ENCODE measurements at places on chromosomes 4 and X.
A peak's percentile ranks its signal among the peaks of the same experiment; 100 is the strongest.

DNA sequence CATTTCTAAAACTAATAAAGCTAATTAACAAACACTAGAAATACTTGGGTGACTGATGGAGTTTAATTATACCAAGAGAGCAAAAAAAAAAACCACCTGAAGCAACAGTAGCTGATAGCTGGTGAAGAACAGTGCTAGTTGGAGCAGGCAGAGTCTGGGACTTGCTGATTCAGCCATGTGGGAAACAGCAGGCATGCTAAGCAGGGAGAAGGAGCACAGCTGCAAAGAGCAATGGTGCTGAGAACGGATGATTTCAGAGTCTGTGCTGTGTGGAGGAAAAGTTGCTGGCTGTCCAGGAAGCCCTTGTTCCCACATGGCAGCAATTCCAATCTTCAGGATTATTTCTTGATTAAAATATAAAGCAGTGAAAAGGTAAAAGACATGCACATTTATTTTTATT is 68.8 kb downstream of the NPY1R start:
- no peak for DNase-seq

GRCh38 chrX:18890724-18891547 is 93.0 kb downstream of the PHKA2 start:
- DNase-seq, result no peak

GRCh38 chr4:67746797-67747495 is 7.2 kb downstream of the GNRHR start:
- DNase-seq, result peak; percentile 46

- DNase-seq, result no peak
Observed at GRCh38 chr4:19615086-19615689, 636.5 kb upstream of the SLIT2 start.

GRCh38 chrX:48688531-48689150 is 5.0 kb downstream of the WAS start:
- no peak for DNase-seq

DNA sequence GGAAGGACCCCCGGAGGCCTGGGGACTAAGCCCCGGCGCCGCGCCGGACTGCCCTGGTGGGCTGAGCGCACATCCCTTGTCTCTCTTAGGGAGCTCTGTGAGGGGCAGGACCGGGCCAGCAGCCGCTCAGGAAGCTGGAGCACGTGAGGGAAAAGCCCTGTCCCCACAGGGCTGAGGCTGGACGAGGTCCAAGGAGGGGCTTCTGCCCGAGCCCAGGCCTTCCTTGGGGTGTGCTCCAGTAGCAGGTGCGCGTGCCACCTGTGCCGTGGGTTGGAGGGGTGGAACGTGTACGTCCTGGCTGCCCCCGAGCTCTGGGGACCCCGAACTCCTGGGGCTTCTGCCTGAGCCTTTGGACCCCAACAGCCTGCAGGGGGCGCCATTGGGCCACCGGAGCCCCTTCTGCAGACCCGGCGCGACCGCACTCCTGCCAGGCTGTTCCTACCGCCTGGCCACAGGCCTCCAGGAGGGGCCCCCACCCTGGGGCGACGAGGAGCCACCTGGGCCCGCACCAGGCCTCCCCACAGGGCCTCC is 27.2 kb downstream of the TACC3 start:
- peak; percentile 88 for DNase-seq

DNA sequence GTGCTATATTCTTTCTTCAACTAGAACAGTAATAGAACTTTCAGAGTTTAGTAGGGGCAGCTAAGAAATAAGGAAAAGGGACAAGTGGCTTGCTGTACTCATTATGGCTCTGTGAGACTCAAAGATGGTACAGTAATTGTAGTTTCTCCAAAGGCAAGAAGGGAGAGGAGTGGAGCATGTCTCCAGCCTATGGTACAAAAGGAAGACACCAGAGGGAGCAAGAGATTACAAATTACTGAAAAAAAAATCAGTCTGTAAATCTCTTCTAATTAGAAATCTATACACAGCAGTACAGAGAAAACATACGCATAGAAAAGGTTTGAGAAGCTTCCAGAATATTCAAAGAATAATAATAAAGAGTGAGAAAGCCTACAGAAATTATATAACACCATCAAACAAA is 61.4 kb downstream of the KLHL4 start:
- DNase-seq, result peak; percentile 1

GRCh38 chr4:85180533-85180932 is 214.0 kb upstream of the WDFY3 start:
- no peak for DNase-seq

DNA sequence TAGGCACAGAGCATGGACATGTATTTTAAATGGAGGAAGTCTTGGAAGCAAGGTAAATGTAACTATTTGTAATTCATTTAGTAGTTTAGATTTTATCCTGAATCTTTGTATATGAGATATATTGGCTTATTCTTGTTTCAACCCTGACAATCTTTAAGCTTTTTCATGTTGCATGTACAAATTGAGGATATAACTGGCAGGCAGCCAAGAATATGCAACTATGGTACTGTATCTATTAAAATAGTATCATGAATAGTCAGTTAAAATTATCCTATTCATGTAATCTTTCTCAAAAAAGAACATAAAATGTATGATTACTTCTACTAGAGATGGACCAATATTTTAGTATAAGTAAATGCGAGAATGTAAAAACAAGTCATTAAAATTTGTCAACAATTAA is 1141.5 kb downstream of the PCDH18 start:
- DNase-seq, result no peak

All from astrocyte of the hippocampus (primary cell).